Activated naive CD4-positive, alpha-beta T cell (primary cell): ENCODE measurements at places on chromosomes 6 and 20.

GRCh38 chr6:19873031-19873430 lies 35.9 kb downstream of the ID4 start:
- no peak for DNase-seq

GRCh38 chr6:115865914-115866313 lies 194.8 kb downstream of the FRK start:
- no peak for DNase-seq

DNA sequence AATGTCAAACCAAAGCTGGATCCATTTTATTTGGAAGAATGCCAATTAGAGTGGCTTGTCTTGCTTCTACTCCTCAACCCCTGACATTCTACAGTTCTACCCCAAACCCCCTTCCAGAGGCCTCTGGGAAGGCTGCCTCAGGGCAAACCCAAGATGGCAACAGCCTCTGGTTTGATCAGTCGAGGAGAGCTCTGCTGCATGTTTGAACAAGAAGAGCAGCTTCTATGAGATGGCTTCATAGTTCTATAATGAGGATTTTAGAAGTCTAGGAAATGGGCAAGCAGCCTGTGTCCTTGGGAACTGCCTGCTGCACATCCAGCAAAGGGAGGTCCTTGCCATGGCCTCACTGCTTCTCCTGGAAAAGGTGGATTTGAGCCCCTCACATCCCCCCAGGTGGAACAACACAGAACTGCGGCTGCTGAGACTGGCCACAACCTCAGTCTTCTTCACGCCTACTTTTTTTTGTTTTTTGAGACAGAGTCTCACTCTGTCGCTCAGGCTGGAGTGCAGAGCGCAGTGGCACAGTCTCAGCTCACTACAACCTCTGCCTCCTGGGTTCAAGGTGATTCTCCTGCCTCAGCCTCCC lies 37.9 kb downstream of the ZC3H12D start:
- no peak for DNase-seq

- no peak for DNase-seq
Measured at GRCh38 chr20:15069355-15069754, 731.9 kb upstream of the FLRT3 start.

DNA sequence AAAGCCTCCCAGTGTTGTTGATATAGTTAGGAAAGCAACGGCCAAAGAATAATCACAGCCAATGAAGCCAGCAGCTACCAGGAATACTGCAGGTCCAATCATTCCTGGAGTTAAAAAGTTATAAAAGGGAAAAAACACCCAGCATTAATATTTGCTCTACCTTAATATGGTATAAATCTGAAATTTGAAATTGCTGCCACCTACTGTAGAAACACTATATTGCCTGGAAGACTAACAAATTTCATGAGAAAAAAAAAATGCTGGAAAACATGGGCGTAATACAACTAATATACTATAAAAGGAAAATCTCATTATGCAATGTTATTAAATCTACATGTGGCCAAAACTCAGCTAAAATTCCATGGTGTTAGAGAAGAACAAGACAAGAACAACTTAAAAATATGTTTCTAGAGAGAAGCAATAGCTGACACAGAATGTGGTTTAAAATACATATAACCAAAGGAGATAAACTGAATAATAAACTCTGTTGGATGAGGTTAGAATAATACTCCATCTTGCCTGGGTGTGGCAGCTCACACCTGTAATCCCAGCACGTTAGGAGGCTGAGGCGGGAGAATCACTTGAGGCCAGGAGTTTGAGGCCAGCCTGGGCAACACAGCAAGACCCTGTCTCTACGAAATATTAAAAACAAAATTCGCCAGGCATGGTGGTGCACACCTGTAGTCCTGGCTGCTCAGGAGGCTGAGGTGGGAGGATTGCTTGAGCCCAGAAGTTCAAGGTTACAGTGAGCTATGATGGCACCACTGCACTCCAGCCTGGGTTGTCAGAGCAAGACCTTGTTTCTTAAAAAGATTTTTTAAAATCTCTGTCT lies 43.1 kb downstream of the SLC17A5 start:
- DNase-seq = no peak

GRCh38 chr6:167826230-167826895 lies 348 bp upstream of the AFDN start:
- DNase-seq = peak; percentile 43

DNA sequence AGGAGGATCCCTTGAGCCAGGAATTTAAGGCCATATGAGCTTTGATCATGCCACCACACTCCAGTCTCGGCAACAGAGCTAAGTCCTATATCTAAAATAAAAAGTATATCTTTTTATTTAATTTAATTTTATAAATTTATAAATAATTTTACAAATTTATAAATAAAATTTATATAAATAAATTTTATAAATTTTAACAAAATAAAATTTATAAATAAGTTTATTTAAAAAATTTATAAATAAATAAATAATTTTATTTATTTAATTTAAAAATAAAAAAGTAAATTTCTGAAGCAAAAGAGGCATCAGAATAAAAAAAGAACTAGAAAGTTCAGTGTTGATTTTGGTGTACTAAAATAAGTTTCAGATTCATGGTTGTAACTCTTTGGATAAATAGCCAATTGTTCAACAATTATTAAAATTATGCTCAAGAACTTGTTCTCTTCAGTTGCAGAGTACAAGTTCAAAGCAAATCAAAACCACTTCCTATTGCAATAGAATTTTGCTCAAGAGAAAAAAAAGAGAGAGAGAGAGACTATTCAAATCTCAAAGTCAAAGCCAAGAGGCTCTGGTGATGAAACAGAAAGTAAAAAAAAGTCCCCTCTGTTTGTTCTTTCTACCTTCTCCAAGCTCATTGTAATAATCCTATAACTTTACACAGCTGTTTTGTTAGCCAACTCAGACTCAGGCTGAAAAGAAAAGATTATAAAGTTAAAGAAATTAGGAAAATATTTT lies 547.5 kb upstream of the ADGRB3 start:
- no peak for DNase-seq
